Fibroblast of skin of right quadriceps (primary cell): ENCODE measurements at places on chromosomes 6 and 20.

DNA sequence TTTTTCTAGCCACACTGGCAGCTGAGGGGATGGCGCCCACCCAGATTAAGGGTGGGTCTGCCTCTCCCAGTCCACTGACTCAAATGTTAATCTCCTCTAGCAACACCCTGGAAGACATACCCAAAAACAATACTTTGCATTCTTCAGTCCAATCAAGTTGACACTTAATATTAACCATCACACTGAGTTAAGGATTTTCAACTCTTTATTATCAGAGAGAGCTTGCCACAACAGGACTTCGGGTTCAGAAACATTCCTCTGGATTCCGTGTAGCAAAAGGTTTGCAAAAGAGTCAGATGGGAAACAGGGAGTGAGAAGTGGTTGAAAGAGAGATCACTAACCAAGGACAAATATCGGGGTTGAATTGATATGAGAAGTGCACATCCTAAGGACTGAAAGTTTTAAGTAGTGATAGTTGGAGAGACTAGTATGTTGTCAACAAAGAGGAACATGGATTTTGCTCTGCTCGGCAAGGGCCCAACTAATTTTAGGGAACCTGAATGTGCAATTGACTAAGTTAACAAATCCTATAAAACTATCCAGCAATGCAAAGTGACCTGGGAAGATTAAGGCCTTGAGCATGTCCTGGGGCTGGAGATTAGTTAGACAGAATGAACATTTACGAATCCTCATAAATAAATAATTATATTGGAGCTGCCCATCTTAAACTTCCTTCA, 137.0 kb upstream of the TENT5A start:
- no peak for DNase-seq

- peak; percentile 89 for DNase-seq
These were observed 39.6 kb upstream of the NOX3 start for GRCh38 chr6:155495011-155495768.

DNA sequence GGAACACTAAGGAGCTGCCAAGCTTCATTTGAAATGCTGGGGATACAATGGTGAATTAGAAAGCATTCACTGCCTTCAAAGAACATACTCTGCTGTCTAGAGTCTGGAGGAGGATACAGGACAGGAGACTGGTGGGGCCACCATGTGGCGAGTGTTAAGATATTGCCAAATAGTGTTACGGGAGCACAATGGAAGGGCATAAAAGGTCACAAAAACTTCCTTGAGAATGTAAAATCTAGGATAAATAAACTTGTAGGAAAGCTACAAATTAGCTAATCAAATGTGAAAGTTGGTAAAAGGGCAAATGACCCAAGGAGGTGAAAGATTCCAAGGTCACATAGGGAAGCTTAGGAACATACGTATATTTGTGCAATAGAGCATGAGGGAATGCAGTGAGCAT, 271.7 kb downstream of the RFPL4B start:
- no peak for DNase-seq

DNA sequence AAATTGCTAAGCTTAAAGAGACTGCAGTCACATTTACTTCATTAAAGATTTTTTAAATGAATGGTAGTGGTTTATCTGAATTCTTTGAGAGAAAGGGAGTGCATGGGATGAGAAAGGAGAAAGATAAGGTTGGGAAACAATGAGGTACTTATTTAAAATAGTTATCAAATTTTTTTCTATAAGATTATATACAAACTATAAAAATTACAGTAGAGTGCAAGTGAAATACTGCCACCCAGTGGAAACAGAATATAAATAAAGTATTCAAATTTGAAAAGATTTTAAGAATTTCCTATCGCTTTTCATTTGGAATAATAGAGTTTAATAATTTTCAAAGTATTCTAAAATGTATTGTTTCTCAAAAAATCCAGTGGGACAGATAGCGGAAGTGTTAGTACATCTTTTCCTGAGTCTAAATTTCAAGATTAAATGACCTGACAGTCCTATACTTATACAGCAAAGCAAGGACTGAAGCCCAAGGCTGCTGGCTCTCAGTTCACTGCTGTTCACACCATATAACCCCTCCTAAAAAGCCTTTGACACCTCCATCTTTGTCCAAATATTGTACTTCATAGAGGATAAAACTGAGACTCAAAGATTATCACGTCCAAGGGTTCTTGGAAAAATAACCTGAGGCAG, 31.1 kb downstream of the EPM2A start:
- DNase-seq: peak; percentile 11

DNA sequence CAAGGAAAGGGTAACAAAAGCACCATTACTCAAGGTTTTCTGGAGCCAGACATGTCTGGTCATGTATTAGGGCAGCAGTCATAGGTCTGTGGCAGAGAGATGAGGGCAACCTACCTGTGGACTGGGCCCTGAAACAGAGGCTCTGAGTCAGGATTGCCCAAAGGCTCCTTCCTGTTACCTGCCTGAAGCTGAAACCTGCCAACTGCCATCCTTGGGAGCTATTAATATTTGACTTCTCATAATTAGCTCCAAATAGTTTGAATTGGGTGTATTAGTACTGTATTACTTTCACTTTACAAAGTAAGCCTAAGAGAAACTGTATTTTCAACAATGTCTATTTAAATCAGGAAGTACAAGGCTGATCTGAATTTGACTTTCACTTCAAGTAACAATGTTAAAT, 72.0 kb upstream of the TBX18 start:
- DNase-seq: no peak

- no peak for DNase-seq
These were observed 22.1 kb downstream of the SLC35A1 start for GRCh38 chr6:87494761-87495422.

- DNase-seq: peak; percentile 6
These were observed 316.5 kb downstream of the BTBD9 start for GRCh38 chr6:38323216-38323615.

GRCh38 chr6:154157082-154157481, 118.0 kb downstream of the OPRM1 start:
- DNase-seq: no peak

GRCh38 chr6:3280866-3281465, 22.2 kb downstream of the PSMG4 start:
- DNase-seq: peak; percentile 11

GRCh38 chr6:72703093-72703492, 81.2 kb downstream of the KCNQ5 start:
- DNase-seq: no peak

DNA sequence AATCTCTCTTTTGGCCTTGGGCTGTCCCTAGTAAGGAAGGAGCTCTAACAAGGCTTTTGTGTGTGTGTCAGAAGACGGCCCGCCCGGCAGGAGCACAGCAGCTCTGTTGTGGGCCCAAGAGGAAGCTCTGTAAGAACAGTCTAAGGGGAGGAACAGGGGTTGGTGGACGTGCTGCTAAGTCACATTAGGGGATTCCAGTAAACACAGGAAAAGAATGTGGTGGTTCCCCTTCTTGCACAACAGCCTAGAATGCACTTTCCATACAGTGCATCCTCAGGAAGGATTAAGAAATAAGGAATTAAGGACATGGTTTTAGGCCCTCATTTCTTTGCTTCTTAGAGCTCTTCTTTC, 114.5 kb downstream of the RNF144B start:
- peak; percentile 86 for DNase-seq

GRCh38 chr6:128415387-128415786, 105.0 kb downstream of the PTPRK start:
- DNase-seq: no peak

GRCh38 chr6:167733740-167734661, 92.7 kb upstream of the AFDN start:
- no peak for DNase-seq

DNA sequence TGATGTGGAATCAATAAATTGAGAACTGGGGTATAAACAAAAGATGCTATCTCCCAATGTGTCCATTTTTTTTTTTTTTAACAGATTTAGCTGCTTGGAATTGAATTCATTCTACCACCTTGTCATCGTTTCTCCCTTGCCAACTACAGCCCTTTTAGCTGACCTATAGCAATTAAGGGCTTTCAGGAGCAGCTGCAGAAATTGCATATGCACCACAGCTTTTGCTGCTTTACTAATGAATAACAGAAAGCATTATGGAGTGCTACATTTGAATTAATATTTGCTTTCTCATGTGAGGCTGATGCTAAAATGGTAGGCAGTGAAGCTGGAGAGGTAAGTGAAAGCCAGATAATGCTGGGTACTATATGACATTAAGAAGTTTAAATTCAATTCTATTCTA, 5.7 kb downstream of the SESN1 start:
- DNase-seq: no peak

GRCh38 chr20:46928580-46929132, 34.0 kb downstream of the EYA2 start:
- DNase-seq: peak; percentile 21

DNA sequence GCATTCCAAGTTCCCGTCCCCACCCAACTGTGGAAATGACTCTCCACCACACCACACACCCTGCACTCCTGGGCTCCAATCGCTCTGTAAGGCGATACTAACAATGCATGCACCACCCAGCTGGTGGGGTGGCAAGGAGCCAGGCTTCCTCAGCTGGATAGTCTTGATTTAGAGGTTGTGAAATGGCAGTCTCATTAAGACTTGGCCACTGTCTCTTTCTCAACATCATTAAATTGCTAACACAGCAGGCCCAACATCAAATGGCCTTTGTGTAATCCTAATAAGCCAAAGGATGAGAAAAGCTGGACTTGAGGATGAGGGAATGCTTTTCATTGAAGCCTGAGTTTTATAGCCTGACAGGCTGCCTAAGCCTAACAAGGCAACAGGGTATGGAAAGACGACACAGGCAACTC, 223.7 kb downstream of the GMDS start:
- DNase-seq: peak; percentile 76

DNA sequence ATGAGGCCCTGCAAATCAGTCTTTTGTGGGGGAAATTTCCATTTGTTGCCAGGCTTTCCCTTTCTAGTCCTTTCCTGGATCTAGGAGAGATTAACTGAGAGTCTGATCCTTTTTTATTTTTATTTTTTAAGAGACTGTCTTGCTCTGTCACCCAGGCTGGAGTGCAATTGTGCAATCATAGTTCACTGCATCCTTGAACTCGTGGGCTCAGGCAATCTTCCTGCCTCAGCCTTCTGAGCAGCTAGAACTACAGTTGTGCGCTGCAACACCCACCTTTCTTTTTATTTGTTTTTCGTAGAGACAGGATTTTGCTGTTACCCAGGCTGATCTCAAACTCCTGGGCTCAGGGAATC, 22.9 kb downstream of the OR2B2 start:
- no peak for DNase-seq

DNA sequence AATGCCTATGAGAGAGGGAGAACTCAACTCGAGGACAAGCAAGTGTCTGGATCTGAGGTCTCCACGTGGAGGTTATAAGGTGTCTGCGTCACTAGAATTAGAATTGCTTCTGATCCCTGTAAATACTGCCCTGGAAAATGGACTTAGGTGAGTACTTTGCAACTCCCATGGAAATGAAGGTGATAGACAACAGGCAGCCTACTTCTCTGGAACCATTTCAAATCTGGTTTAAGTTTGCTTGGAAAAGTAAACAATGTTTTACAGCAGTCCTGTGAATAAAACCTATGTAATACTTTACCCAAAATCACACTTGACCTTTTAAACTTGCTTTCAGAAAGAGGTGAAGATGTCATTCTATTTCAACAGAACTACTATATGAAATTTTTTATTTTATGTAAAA, 70.1 kb upstream of the TENT5A start:
- DNase-seq: no peak

GRCh38 chr6:132830334-132830751, 16.0 kb downstream of the RPS12 start:
- peak; percentile 38 for DNase-seq

- DNase-seq: no peak
These were observed 21.1 kb downstream of the PDRG1 start for GRCh38 chr20:31930779-31931178.

- no peak for DNase-seq
These were observed 44.9 kb upstream of the KCNG1 start for GRCh38 chr20:51067792-51068191.

GRCh38 chr20:44291754-44292153, 19.2 kb downstream of the FITM2 start:
- no peak for DNase-seq

DNA sequence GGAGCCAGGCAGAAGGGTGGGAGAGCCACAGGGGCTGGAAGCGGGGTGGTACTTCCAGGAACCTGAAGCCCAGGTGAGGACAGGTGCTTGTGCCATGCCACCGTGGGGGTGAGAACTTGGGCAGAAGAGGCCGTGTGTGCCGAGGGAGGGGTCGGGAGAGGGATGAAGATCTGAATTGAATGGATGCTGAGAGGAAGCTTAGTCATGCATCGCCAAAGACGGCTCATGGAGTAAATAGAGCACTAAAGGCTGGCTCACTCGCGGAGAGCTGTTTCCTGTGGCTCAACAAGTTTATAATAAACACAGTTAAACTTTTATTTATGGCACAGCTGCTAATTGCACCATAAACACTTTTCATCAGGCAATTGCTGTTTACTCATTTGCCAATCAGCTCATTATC, 21.7 kb upstream of the MYT1 start:
- DNase-seq: no peak

- DNase-seq: peak; percentile 69
These were observed 108.2 kb upstream of the NFATC2 start for GRCh38 chr20:51650685-51651134.

- DNase-seq: peak; percentile 95
These were observed 708.4 kb upstream of the CITED2 start for GRCh38 chr6:140082867-140083297.
